ENCODE measurements at places on chromosomes 2 and 18.

DNA sequence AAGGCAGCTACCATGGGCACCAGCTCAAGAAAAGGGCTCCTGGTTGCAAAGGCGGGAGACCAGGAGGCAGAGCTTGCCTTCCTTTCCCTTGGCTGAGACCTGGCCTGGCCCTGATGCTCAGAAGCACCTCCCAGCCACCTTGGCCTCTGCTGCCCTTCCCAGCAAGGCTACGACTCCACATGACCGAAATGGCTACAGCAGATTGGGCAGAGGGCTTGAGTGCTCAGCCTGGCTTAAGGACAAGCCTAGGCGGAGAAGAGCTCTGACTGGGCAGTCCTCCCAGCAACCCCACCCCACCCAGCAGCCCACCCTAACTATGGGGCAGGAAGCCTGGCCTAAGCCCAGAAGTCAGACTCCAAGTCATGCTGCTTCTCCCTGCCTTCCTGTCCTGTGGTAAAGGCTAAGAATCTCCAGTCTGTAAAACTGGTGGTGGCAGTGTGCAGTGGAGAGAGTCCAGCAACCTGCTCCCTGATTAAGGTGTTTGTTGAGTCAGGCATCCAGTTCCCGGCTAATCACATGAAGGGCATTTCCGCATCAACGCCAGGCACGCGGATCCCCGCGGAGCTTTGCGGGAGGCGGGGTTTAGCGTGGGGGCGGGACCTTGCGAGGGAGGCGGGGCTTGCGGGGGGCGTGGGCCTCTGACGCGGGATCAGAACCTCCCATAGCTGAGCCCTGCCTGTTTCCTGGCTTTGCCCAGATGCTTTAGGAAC, 256.0 kb downstream of the BCL11A start:
- no peak for DNase-seq

- DNase-seq = no peak
Measured at GRCh38 chr2:174666312-174666711, 68.7 kb upstream of the WIPF1 start.

GRCh38 chr2:160956243-160956802, 203.9 kb upstream of the TANK start:
- DNase-seq = no peak

- DNase-seq = no peak
Measured at GRCh38 chr18:25176518-25177042, 175.4 kb downstream of the ZNF521 start.

DNA sequence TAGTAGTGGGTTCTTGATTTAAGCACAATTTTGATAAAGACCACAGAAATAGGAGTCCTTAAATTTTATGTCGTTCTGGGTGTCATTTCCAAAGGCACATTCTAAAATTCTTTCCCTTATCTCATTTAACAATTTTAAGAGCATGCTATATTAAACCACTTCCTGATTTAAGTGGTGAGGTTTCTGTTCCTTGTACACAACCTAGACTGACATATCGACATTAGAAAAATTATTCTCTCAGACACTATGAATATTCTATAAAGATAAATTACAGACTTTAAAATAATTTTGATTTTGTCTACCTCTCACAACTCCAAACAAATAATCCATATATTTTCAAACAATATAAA, 923.8 kb downstream of the LRP1B start:
- DNase-seq = no peak

- no peak for DNase-seq
Measured at GRCh38 chr2:40348665-40349064, 103.2 kb downstream of the SLC8A1 start.

- no peak for DNase-seq
Measured at GRCh38 chr2:402721-403120, 114.8 kb upstream of the ALKAL2 start.

DNA sequence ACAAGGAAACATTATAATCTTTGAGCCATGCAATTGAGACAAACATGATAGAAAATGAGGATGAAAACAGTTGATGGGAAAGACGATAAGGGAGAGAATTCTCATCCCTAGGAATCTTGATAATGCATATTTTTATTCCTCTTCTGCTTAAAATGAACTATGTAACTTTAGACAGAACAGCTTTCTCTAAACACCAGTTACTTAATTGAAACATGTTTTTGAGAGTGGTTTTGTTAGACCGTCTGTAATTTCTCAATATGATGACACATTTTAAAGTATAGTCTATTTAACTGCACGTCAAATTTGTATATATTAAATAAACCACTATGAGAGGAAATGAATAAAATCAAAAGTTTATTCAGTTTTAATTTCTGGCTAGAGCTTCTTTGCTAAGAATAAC, 1453.9 kb upstream of the NXPH2 start:
- DNase-seq = no peak

DNA sequence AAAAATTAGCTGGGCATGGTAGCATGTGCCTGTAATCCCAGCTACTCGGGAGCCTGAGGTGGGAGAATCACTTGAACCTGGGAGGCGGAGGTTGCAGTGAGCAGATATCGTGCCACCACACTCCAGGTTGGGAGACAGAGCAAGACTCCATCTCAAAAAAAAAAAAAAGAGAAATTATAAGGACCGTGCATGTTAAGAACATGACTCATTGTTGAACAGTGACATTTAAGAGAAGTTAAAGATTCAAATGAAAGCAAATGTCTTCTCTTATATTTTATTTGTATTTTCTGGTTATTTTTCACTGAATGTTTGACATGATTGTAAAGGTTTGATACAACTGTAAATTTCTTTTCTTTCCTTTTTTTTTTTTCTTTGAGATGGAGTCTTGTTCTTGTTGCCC, 69.6 kb downstream of the APLF start:
- no peak for DNase-seq

- no peak for DNase-seq
Measured at GRCh38 chr18:58258692-58259342, 214.8 kb downstream of the NEDD4L start.

- DNase-seq = no peak
Measured at GRCh38 chr2:195252018-195252417, 405.0 kb upstream of the SLC39A10 start.

DNA sequence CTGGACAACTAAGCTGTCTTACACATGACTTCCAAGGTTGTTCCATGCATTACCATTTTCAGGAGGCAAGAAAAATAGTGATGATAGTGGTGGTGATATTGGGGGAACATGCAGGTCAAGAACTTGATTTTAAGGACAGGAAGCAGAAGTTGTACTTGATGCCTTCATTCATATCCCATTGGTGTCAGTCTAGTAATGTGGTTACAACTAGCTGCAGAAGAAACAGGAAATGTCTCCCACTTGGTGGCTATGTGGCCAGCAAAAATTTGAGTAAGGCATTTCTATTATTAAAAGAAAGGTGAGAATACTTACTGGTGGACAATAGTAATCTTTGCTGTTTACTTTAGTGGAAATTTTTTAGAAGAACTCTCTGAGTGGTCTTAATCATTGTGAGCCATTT, 103.4 kb downstream of the ALMS1 start:
- DNase-seq = no peak

DNA sequence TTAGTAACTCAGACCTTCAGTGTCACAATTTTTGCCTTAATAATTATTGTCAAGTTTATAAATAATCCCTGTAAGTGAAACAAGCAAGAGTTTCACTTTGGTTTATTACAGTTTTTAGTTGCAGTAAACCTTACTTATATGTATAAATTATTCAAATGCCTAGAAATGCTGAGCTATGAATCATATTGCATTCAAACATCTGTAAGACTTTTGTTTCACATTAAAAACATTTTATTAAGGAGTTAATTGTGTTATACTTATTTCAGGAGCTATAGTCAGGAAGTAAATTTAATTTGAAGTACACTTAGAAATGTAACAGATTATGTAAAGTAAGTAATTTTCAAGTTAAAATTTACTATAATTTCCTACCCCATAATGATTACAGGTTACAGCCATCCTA, 3.9 kb upstream of the ETAA1 start:
- no peak for DNase-seq

DNA sequence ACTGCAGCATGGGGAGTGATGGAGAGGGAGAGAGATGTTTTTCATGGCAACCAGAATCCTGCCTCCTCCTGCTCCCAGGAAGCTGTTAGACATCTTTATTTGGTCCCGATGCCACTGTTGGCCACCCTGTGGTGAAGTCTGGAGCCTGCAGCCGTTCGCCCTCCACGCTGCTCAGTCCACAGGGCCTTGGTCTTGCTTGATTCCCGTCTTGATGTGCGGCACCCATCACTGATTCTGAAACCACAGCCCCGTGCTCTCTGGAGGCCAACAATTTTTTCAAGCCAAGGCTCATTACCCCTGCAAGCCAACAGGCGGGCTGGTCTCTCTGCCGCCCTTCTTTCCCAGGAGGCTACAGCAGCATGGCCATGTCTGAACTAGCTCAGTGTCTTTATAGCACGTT, 24.5 kb downstream of the SIGLEC15 start:
- no peak for DNase-seq

DNA sequence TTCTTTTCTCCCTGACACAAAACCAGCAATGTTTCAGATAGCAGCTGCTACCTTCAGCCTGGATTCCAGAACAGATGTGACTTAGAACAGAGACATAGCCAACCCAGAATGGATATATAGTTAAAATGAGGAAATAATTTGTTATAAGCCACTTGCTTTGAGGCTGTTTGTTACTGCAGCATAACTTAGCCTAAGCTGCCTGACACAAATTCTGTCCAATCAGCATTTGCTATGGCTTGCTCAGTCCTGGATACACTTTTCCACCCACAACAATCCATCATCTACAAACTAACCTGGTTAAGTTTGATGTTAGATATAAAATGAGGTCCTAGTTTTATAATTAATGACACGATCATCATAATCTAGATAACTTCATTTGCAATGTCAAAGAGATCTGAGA, 480.4 kb downstream of the NR4A2 start:
- DNase-seq = no peak

DNA sequence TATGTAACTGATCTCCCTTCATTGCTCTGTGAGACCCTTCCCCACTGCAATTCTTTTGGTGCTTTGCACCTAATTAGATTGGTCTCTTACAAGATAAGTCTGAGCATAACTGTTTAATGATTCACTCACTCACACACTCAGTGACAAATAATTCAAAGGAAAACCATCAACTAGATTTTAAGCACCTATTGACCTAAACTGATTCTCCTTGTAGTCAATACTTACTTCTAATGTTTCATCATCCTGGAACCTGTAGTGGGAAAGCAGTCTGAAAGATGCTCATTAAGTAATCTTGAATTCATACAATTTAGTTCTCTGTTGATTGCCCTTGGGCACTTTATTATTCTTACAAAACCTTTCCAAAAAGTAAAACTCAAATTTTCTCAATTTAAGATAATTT, 74.3 kb upstream of the COL5A2 start:
- DNase-seq = no peak

- DNase-seq = no peak
Measured at GRCh38 chr2:174328961-174329715, 5.6 kb upstream of the SP9 start.

GRCh38 chr2:108314586-108315296, 26.0 kb downstream of the SULT1C2 start:
- DNase-seq = no peak

- DNase-seq = no peak
Measured at GRCh38 chr2:62858231-62858832, 152.8 kb downstream of the EHBP1 start.

GRCh38 chr2:26043862-26044696, 10.2 kb downstream of the RAB10 start:
- DNase-seq = no peak

- DNase-seq = no peak
Measured at GRCh38 chr2:72932045-72932740, 14.9 kb downstream of the EMX1 start.

- DNase-seq = no peak
Measured at GRCh38 chr2:160306985-160307384, 106.9 kb upstream of the ITGB6 start.

DNA sequence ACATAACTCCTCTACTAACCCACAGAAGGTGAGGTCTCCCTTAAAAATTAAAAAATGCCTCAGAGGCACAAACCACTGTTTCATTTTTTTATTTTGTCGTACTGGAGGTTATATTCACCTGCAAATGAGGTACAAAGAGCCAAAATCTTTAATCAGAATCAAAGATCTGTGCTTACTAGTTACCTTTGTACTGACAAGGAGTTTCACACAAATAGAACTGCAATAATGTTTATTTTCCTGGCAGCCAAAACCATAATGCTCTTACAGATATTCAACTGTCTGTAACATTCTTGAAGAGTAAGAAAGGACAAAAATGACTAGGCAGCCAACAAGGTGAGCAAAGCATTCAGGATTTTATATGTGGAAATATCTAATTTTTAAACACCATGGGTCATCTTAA, 105.1 kb upstream of the NOL4 start:
- DNase-seq = no peak

DNA sequence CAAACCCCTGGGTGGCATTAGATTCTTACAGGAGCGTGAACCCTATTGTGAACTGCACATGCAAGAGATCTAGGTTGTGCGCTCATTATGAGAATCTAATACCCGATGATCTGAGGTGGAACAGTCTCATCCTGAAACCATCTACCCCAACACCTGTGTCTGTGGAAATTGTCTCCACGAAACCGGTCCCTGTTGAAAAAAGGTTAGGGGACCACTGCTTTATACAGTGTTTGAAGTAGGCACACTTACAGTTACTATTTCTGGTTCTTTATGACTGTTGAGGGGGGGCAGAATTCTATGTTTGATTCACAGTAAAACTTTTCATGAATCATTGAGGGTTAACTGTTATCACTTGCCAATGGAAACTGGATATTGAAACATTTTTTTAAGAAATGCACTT, 72.0 kb downstream of the RIF1 start:
- DNase-seq = no peak

- DNase-seq = no peak
Measured at GRCh38 chr2:234251326-234252271, 201.1 kb downstream of the SPP2 start.

DNA sequence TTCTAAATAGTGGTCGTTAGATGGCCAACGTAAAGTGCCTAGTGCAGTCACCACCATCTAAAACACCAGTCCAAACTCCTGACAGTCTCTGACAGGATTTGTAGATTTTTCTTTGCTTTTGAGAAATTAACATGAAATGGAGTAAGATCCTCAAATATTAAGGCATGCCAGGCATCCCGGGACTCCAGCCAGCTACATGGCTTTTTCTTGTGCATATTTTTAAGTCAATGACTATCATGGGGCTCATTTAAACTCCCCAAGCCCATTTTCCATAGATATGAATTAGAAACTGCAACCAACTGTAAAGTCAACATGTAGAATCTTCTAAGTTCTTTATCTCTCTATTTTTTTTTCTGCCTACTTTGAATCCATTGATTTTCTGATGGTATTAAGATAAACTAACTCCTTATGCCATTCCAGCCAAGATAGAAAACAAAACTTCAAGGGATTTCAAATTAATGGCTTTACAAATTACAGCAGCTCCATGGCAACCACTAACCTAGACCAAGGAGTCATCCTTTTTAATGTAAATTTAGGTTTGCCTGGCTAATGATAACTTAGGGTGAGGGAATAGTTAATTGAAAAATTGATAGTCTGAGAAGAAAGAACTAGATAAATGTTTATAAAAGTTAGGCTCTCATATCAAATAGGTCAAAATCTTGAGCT, 764.1 kb upstream of the NXPH2 start:
- DNase-seq = no peak
